ENCODE measurements at places on chromosomes 6 and 20. TPM values are rescaled to one million over a fixed set of nuclear protein-coding genes. Genes with fewer than 3 reads are reported as not detected.

The MCHR2 gene
- total RNA-seq: not detected

The C4A gene
- total RNA-seq: 1.4 TPM

The ACSS1 gene
- total RNA-seq: 15.7 TPM

The SLC13A3 gene
- not detected for total RNA-seq

The PRDM1 gene
- total RNA-seq: 5.6 TPM

The GID8 gene
- 20.2 TPM for total RNA-seq

The MAP7 gene
- total RNA-seq: 23.9 TPM

The TXLNB gene
- not detected for total RNA-seq

Measured in A549 treated with Mapracorat at 1 μM for 4 hours (cell line).